ENCODE measurements at places on chromosomes 11 and 22. TPM values are rescaled to one million over a fixed set of nuclear protein-coding genes. Genes with fewer than 3 reads are reported as not detected.

Gene FOLH1
- not detected for total RNA-seq

Gene FOSL1
- total RNA-seq = 111 TPM

Gene SLC37A2
- 0.16 TPM for total RNA-seq

Gene GRIA4
- total RNA-seq = not detected

Gene ST14
- 0.05 TPM for total RNA-seq

Gene CCDC134
- total RNA-seq = 3.1 TPM

Gene FGF19
- 0.12 TPM for total RNA-seq

Gene MS4A12
- total RNA-seq = not detected

Gene FREY1
- 0.59 TPM for total RNA-seq

Gene BDNF
- 10.1 TPM for total RNA-seq

Gene POU2AF3
- total RNA-seq = 1.4 TPM

Gene HIC2
- total RNA-seq = 2.6 TPM

Gene PLEKHB1
- 1.3 TPM for total RNA-seq

Gene SMIM35
- not detected for total RNA-seq

Gene PHOX2A
- total RNA-seq = not detected

Gene OR5M8
- total RNA-seq = not detected

Gene ACAD8
- total RNA-seq = 8.3 TPM

Gene OR52I1
- not detected for total RNA-seq

Gene LINC01488
- not detected for total RNA-seq

Gene GRM5
- total RNA-seq = not detected

Gene ROBO4
- not detected for total RNA-seq

Gene OR4D5
- total RNA-seq = not detected

Gene YPEL1
- total RNA-seq = 0.46 TPM

Gene OR4C3
- total RNA-seq = not detected

Gene JAML
- total RNA-seq = not detected

Gene OR6A2
- not detected for total RNA-seq

Gene TLCD5
- 6.1 TPM for total RNA-seq

Gene RIN1
- 33.2 TPM for total RNA-seq

Gene SYT13
- total RNA-seq = 6.5 TPM

Gene DUSP8
- 0.74 TPM for total RNA-seq

Gene IGLL1
- total RNA-seq = not detected

Gene MIAT
- 0.25 TPM for total RNA-seq

Gene KCNE3
- not detected for total RNA-seq

Gene IFITM10
- 2.3 TPM for total RNA-seq

Gene GRAP2
- not detected for total RNA-seq

Gene RAB39A
- 0.43 TPM for total RNA-seq

Gene TRIM6
- 8.5 TPM for total RNA-seq

Gene TNKS1BP1
- 87.9 TPM for total RNA-seq

Gene PGA5
- total RNA-seq = not detected

Measured in A549 treated with Hydrocortisone at 1 μM for 4 hours (cell line).